ENCODE measurements at places on chromosomes 16 and 17. TPM values are rescaled to one million over a fixed set of nuclear protein-coding genes. Genes with fewer than 3 reads are reported as not detected.
A peak's percentile ranks its signal among the peaks of the same experiment; 100 is the strongest.

Gene PIRT
- total RNA-seq: not detected

DNA sequence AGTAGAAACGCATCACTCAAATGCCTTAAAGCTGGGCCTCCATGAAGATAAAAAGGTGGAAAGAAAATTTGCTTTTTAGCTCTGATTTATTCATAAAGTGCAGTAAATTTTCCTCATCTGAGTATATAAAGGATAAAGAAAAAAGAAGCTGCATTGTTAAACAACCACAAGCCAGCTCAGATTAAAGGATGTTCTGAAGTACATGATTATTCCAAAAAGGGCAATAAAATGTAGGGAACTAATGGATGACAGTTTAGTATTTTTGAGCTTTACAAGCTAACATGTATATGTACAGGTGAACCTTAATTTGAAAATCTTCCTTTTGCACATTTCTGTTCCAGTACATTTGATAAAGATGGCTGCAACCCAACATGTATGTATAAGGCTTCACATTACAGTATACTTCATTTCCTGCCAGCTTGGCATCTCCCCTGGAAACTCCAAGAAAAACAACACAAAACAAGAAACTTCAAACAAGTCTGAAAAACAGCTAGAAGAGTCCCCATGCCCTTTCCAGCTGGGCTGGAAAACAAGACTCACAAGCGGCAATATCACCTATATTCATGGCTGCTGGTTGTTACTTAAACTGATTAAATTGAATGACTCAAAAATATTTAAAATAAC lies 225.7 kb downstream of the CEP112 start:
- no peak for DNase-seq

DNA sequence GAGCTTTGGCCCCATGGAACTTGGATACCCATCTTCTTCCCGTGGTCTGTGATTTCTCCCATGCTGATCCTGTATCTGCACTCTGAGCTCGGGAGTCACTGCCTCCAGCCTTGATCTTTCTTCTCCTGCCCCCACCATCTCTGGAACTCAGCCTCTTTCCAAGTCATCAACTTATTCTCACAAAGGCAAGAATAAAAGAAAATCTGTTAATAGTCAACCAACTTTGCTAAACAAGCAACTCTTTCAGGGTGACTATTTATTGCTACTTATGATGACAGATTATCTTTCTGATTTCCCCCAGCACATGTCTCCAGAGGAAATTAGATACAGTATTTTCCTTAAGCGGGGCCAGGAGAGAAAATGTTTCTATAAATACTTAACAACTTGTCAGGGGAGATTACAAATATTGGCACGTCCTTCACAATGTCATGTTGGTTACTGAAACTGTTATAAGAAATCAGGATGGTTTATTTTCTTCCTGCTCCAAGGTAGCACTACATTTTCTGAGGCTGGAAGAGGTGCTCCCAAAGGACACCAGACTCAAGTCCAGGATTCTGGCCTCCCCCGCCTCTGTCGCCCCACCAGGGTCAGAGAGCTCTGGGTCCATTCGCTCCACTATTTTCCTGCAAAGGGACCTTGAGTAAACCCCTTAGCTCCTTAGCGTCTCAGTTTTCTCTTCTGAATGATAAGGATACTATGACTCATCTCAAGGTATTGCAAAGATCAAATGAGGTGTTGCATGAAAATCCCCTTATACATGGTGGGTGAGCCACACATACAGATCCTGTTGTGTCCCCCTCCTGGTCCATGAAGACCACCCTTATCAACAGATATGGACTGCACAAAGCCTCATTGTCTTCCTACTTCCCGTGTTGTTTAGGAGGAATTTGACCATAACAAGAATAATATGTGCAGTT lies 205.2 kb upstream of the WSCD1 start:
- DNase-seq: no peak

GRCh38 chr17:48555258-48556228 lies 10.6 kb upstream of the HOXB2 start:
- DNase-seq: no peak

GRCh38 chr17:71084219-71084618 lies 914.9 kb downstream of the KCNJ2 start:
- no peak for DNase-seq

Gene ABCA6
- total RNA-seq: 16.3 TPM

- DNase-seq: no peak
Measured at GRCh38 chr17:72622661-72623433, 469.6 kb downstream of the SLC39A11 start.

GRCh38 chr17:79393358-79394052 lies 217.3 kb downstream of the RBFOX3 start:
- peak; percentile 96 for DNase-seq
